ENCODE measurements at places on chromosomes 5 and 9. TPM values are rescaled to one million over a fixed set of nuclear protein-coding genes. Genes with fewer than 3 reads are reported as not detected.

- no peak for DNase-seq
These were observed 417.7 kb downstream of the IRX1 start for GRCh38 chr5:4013106-4013898.

DNA sequence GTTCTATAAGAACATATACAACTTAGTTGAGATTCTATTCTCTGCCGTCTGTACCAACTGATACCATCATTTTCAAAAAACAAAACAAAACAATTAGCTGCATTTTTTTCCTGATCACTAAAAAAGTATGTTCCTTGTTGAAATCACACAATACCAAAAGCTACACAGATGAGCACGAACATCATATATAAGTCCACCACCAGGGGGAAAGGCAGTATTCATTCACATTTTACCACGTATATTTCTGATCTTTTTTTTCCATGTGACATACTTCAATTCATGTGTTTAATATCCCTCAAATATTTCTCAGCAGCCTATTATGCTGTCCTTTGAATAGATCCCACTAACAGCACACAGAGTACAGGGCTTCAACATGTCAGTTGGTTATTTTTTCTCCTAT lies 40.6 kb downstream of the IRX2 start:
- DNase-seq, result no peak

TRIM41 gene
- polyA plus RNA-seq, result 39.0 TPM

- no peak for DNase-seq
These were observed 515.8 kb downstream of the KIF4B start for GRCh38 chr5:155529362-155529761.

- DNase-seq, result no peak
These were observed 594.1 kb upstream of the BRINP1 start for GRCh38 chr9:119963258-119963797.

GRCh38 chr9:99385215-99385614 lies 163.1 kb downstream of the SEC61B start:
- no peak for DNase-seq

DNA sequence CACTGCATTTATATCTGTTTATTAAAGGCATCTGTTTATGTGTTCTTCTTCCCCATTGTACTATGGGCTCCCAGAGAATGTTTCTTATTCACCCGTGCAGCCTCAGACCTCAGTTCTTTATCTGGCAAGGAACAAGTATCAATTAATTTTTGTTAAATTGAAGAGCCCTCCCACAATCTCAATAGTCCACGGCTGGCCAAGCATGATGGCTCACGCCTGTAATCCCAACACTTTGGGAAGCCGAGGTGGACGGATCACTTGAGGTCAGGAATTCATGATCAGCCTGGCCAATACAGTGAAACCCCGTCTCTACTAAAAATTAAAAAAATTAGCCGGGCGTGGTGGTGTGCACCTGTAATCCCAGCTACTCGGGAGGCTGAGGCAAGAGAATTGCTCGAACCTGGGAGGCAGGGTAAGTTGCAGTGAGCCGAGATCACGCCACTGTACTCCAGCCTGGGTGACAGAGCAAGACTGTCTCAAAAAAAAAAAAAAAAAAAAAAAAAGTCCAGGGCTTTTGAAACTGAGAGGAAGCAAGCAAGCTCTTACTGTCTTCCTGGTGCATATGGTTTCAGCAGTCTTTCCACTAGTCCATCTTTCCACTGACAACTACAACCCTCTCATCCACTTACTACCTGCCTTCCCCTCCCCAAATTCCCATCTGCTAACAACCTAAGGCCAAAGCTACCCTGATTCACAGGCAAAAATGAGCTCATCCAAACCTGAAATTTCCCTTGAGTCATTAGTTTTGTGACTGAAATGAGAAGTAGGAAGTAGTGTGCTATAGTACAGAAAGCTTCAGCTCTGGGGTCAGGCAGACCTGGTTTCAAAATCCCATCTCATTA lies 2.3 kb upstream of the HK3 start:
- no peak for DNase-seq

UHRF2 gene
- 58.3 TPM for polyA plus RNA-seq

DNA sequence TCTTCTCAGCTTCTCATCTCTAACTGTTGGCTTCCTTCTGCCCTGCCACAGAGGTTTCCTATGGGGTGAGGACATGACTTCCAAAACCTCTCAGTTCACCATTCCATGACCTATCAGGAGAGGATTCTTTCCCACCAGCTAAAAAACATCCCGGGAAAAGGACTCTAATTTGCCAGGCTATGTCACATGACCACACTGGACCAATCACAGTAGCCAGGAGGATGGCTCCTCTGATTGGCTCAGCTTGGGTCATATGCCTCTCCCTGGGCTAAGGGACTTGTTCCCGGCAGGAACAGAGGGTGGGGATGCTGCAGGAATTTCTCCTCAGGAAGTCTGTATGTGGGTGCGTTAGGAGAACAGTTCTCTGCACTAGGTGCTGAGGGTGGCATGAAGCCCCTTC lies 40.3 kb upstream of the XPA start:
- no peak for DNase-seq

SOWAHA gene
- polyA plus RNA-seq, result 5.1 TPM

DNA sequence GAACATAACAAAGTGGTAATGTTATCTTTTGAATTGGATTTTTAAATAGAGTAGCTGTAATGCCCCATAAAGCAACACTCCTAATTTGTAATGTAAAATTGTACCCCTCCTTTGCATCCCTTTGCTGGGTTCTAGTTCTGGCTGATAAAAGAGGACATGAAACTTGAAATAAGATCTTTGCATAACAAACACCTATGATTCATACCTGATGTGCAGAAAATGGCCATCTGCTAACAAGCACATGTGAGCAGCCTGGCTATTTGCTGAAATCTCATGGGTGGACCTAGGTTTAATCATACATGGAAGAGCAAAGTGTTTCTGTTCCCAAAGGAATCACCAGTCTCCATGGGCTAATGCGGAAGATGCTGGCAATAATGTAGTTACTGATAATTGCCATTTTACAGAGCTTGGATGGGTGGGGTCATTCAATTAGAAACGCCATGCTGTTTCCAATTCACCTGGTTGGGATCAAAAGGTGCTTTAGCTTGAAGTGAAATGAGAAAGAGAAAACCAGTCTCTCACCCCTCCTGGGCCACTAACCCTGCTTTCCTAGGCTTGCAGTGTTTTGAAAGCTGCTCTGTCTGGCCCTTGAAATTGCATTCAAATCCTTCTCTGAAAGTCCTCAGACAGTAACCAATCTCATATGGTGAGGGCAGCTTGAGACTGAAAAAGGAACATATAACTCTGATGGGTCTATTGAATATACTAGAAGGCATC lies 585.1 kb downstream of the TLE4 start:
- no peak for DNase-seq

GRCh38 chr5:58455066-58455465 lies 4.8 kb downstream of the PLK2 start:
- no peak for DNase-seq

DNA sequence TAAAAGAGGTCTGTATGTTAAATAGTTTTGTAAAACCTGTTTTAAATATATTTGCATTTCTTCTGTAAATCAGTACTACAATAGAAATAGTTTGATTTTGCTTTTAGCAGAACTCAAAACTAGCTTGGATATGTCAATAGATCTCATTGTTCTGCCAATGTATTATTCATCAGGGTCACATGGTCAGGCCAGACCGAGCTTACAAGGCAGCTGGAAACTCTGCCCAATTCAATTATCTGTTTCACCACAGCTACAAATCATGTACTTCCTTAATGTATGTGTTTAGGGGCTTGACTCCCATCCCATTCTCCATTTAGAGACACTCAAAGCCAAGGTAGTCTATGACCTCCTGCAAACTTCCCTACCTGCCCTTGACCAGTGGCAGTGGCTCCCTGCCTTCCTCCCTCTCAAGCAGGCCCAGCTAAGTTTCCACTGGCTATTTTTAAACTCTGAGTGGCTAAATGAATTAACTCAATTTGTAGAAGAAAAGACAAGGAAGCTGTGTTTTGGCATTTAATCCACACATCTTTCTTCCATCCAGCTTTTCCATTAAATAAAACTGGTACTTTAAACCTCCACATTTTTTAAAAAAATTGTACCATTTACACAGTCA lies 46.4 kb upstream of the SELENOP start:
- no peak for DNase-seq

DNA sequence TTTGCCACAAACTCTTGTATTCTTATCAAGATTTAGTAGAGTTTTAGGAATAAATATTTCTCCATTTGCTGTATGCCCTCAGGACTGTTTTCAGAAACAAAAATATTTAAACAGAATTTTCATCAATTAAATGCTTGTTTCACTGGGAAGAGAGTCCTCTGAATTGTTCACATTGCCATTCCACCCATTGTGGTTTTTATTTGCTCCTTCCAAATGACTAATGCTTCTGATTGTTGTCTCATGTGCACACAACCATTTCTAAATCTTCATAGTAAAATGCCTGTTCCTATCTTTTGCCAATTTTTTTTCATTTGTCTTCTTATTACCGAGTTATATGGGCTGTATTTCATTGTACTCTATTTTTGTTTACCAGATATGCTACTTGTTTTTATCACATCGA lies 10.6 kb downstream of the MARCOL start:
- no peak for DNase-seq

CCNO gene
- polyA plus RNA-seq, result not detected

SLC36A2 gene
- polyA plus RNA-seq, result 5.0 TPM

GRCh38 chr5:25754895-25755294 lies 1110.1 kb upstream of the CDH10 start:
- DNase-seq, result no peak

DNA sequence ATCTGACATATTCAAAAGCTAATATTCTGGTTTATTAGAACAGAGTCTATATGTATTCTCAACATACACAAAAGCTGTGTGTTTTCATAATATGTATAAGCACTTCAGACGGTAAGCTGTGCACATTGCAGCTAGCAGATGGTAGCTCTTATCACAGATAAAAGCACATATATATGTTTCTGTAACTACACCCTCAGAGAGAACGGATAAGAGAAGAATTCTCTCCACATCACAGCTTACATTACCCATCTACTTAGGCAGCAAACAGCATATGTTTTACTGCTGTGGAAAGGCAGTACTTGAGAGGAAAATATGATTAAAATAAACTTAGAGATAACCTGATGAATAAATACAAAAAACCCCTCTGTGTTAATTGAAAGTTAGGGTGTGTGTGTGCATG lies 450.9 kb upstream of the ZNF608 start:
- no peak for DNase-seq

DNA sequence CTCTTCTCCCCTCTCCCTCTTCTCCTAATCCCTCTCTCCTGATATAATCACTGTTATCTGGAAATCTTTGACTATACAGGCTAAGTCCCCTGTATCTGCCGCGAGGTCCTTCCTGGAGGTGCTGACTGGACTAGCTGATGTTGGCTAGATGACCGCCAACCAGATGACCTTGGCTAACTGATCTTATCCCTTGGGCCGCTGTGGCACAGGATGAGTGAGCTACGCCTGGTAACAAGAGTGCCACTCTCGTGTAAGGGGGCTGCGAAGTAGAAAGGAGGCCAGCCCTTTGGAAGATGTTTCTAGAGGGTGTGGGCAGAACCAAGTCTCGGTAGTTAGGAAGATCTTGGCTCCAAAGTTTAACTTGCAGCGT lies 345 bp upstream of the PRRC1 start:
- no peak for DNase-seq

POU5F2 gene
- polyA plus RNA-seq, result 0.01 TPM

ZNF484 gene
- 8.8 TPM for polyA plus RNA-seq
